CD4-positive, alpha-beta T cell (primary cell): ENCODE measurements at places on chromosomes 6 and 20. TPM values are rescaled to one million over a fixed set of nuclear protein-coding genes. Genes with fewer than 3 reads are reported as not detected.

The PTGIS gene
- not detected for total RNA-seq

The ZNF311 gene
- total RNA-seq = 0.31 TPM

The DEFB123 gene
- total RNA-seq = not detected

The OR12D3 gene
- total RNA-seq = not detected

DNA sequence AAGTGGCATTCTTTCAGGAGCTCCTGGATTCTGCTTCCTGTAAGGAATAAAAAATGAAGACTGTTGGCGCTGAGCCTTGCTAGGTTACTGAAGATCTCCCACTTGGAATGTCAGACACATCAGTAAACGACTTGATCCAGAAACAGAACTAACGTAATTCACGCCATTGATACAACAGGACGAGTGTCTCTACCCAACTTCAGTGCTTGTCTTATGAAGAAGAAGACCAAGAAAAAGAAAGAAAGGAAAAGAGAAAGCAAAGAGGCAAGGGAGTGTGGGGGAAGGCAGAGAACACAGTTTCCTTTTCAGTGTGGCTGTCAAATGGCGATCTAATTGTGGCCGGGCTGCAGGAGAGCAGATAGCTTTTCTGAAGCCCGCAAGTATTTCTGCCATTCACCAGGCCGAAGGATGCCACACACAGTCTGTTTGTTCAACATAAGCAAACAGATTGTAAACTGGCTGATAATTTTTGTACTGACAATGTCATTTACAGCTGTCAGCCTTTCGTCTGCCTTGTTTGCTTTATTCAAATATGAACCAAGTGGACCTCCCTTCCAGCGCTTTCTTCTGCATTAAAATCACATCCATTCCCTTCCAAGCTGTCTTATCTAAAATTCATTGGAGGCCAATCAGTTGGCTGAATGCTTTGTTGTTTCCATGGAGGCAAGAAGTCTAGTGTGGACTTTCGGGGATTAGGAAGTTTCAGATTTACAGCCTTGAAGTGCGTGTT, 180.6 kb downstream of the FOXA2 start:
- DNase-seq = no peak

- DNase-seq = no peak
Measured at GRCh38 chr20:41222296-41222695, 85.0 kb downstream of the PLCG1 start.

DNA sequence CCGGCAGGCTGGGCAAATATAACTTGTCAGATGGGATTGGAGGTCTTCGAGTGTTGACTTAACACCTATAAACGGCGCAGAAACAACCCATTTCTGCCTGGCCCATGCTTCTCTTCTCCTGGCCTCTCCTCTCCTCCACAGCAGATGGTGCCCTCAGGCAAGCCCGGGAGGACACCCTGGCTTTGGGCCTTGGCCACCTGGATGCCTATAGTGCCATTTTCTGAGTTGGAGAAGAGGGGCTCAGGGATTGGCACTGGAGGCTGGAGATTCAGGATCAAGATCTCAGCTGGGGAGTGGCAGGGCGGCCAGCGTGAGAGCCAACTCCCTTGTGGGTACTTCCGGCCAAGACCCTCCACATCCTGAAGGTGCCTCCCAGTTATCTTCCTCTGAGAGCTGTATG, 211.9 kb upstream of the PMEPA1 start:
- DNase-seq = no peak

- no peak for DNase-seq
Measured at GRCh38 chr6:105120570-105120969, 59.2 kb downstream of the POPDC3 start.

DNA sequence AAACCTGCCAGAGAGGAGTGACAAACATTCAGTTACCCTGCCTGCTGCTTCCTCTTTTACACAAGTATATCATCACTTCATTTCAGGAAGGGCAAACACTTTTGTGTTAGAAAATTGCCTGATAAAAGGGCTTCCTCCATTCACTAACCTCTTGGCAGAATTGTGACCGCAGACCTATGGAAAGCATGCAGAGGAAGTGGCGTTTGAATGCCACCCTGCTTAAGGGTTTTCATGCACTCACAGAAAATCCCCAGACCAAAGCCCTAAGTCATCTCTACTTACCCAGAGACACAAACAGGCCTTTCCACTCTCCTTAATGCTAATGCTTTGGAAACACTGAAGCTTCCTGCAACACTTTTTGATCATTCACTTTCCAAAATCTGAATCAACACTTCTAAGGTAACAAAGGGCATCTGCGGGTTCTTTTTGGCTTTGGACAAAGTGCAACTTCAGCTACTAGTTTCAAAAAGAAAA, 22.1 kb upstream of the RALGAPA2 start:
- DNase-seq = no peak

- DNase-seq = no peak
Measured at GRCh38 chr6:113122060-113122459, 735.1 kb upstream of the MARCKS start.

GRCh38 chr20:45339799-45340198, 8.4 kb downstream of the SDC4 start:
- no peak for DNase-seq
